ENCODE measurements at places on chromosomes 16 and 17.

DNA sequence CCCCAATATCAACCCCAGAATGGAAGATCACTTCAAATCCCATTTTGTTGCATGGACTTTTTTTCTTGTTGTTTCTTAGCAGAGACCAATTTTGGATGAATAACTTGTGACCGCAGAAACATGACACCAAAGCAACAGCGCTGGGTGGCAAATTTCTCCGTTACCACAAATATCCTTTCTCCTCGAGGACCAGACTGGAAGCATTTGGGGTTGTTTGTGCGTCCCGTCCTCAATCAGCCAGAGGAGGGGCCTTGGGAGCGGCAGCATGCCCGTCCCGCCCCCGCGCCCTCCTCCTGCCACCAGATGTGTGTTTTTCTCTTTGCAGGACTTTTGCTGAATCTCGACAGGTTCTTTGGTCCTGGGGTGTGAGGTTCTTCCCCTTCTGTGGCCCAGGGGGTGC is 282.5 kb upstream of the FOXF1 start:
- no peaks in the 10 kb centered on the region for H3K36me3 ChIP-seq
- DNase-seq = no peak
- H3K27ac ChIP-seq = no peak overlapping the region
- no peaks in the 10 kb centered on the region for H3K4me1 ChIP-seq
- H3K4me3 ChIP-seq = no peak overlapping the region

GRCh38 chr17:62705778-62706597 is 78.5 kb downstream of the MRC2 start:
- no peak overlapping the region for H3K27ac ChIP-seq
- H3K4me1 ChIP-seq = no peaks in the 10 kb centered on the region
- H3K36me3 ChIP-seq = no peaks in the 10 kb centered on the region
- DNase-seq = no peak
- H3K4me3 ChIP-seq = no peak overlapping the region

GRCh38 chr17:76714822-76715495 is 4.2 kb upstream of the MXRA7 start:
- no peaks in the 10 kb centered on the region for H3K27me3 ChIP-seq
- peak; percentile 82 for DNase-seq
- peaks cover 37% of the 10 kb centered on the region for H3K4me1 ChIP-seq
- H3K27ac ChIP-seq = peak overlapping the region; percentile 54
- peaks cover 71% of the 10 kb centered on the region for H3K36me3 ChIP-seq

DNA sequence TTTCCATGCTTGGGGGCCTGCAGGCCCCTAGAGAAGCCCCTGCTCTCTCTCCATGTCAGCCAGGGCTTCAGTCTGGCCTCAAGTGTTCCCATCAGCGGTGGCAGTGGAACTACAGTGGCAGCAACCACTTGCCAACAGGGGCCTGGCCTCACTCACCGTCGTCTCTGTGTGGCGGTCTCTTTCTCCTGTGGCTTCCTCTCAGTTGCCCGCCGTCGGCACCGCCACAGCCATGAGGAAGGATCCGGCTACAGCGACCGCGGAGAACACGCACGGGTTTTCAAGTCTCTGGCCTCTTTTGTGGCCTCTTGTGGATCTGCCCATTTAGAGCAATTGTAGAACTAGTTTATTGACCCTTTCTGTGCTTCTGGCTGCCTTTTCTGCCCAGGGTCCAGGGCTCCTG is 8.5 kb downstream of the ARMC7 start:
- H3K4me1 ChIP-seq = peaks cover 12% of the 10 kb centered on the region
- no peaks in the 10 kb centered on the region for H3K36me3 ChIP-seq
- H3K27me3 ChIP-seq = no peaks in the 10 kb centered on the region
- H3K4me3 ChIP-seq = no peak overlapping the region
- no peak for DNase-seq

DNA sequence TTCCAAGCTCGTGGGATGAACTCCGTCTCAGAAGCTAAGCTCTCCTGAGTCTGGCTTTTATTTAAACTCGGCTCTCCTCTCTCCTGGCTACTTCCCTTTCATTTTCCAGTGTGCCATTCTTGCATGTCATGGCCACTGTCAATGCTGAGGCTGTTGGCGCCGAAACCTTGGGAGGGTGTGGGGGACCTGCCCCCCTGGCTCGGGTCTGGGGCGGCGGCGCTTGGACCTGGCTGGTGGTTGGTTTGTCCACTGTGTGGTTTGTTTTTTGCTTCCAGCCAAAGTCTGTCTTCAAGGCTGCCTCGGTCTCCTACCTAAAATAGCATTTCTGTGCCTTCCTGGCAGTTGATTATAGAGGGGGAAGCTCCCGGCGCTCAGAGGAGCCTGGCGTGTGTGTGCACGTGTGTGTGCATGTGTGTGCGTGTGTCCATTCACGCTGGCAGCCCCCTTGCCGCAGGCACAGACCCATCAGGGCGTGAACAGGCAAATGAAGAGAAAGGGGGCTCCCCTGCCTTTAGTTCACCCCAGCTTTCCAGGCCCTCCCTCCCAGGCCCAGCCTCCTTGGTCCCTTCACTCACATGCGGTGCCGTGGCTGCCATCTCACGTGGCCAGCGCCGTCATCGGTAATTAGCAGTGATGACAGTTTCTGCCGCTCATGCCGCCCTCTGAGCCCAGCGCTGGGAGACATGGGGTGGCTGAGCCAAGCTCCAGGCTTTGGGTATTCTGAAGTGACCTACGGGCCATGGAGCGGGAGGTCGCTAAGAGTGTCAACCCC is 179.9 kb downstream of the SEC14L1 start:
- peaks cover 80% of the 10 kb centered on the region for H3K4me1 ChIP-seq
- H3K36me3 ChIP-seq = no peaks in the 10 kb centered on the region
- peak overlapping the region; percentile 92 for H3K27ac ChIP-seq
- peak overlapping the region; percentile 58 for H3K4me3 ChIP-seq

- peaks cover 38% of the 10 kb centered on the region for H3K36me3 ChIP-seq
- H3K27ac ChIP-seq = peak overlapping the region; percentile 97
- peaks cover 20% of the 10 kb centered on the region for H3K4me1 ChIP-seq
Observed at GRCh38 chr17:58005031-58005727, 1.9 kb downstream of the SRSF1 start.

GRCh38 chr16:25040543-25040942 is 25.4 kb upstream of the ARHGAP17 start:
- DNase-seq = no peak
- H3K27ac ChIP-seq = no peak overlapping the region
- H3K4me3 ChIP-seq = no peak overlapping the region
- no peaks in the 10 kb centered on the region for H3K4me1 ChIP-seq
- no peaks in the 10 kb centered on the region for H3K27me3 ChIP-seq

GRCh38 chr16:70437582-70438557 is 1.0 kb downstream of the ST3GAL2 start:
- no peak for DNase-seq
- peak overlapping the region; percentile 79 for H3K27ac ChIP-seq

DNA sequence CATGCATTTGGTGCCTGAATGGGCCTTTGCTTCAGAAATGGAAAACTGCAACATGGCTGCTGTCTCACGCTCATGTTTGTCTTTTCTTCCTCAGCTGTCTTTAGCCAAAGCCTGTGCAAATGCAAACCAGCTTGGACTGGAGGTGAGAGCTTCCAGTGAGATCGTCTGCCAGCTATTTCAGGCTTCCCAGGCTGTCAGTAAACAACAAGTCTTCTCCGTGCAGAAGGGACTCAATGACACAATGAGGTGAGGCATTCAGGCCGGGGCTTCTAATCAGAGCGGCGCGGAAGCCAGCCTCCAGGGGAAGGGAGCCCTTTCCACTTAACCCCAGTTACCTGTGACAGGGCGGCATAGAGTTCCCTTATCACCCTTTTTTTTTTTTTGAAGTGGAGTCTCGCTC is 14.3 kb downstream of the CCNF start:
- no peak for DNase-seq
- H3K4me3 ChIP-seq = no peak overlapping the region
- no peaks in the 10 kb centered on the region for H3K27me3 ChIP-seq
- no peaks in the 10 kb centered on the region for H3K36me3 ChIP-seq
- no peaks in the 10 kb centered on the region for H3K4me1 ChIP-seq
